ENCODE measurements at places on chromosomes 1 and 21.

GRCh38 chr1:208888376-208888775, 644.2 kb upstream of the PLXNA2 start:
- DNase-seq, result no peak

GRCh38 chr21:16096988-16097387, 367.2 kb downstream of the USP25 start:
- DNase-seq, result no peak

- no peak for DNase-seq
These were observed 418.9 kb upstream of the PRMT6 start for GRCh38 chr1:106637566-106637965.

- DNase-seq, result no peak
These were observed 955.7 kb downstream of the TTLL7 start for GRCh38 chr1:83043244-83043643.

DNA sequence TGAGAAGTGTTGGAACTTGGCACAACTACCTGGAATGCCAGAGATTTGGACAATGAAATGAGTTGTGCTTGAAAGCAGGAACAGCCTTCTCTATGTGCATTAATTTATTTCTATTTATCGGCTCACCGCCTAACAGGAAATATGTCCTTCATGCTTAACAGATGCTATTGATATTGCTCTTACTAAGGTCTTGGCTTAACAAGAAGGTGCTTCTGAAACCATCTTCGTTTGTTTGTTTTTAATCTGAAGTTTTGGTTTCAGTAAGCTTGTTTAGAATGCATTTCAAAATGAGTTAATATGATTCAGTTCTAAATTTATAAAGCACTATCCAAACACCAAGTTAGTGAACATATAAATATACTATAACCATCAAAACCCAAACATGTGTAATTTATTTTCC, 898.3 kb upstream of the B3GALT2 start:
- DNase-seq, result no peak

- no peak for DNase-seq
These were observed 8.1 kb upstream of the LEFTY1 start for GRCh38 chr1:225896937-225897549.

- DNase-seq, result no peak
These were observed 179.6 kb downstream of the KCNK2 start for GRCh38 chr1:215262106-215262505.

- no peak for DNase-seq
These were observed 3.8 kb downstream of the COLGALT2 start for GRCh38 chr1:184033711-184034167.

GRCh38 chr1:169670836-169671235, 40.6 kb downstream of the SELL start:
- no peak for DNase-seq

- no peak for DNase-seq
These were observed 61.1 kb upstream of the HP1BP3 start for GRCh38 chr1:20848162-20848561.

- DNase-seq, result peak; percentile 71
These were observed 21.3 kb upstream of the PRSS38 start for GRCh38 chr1:227793948-227794816.

DNA sequence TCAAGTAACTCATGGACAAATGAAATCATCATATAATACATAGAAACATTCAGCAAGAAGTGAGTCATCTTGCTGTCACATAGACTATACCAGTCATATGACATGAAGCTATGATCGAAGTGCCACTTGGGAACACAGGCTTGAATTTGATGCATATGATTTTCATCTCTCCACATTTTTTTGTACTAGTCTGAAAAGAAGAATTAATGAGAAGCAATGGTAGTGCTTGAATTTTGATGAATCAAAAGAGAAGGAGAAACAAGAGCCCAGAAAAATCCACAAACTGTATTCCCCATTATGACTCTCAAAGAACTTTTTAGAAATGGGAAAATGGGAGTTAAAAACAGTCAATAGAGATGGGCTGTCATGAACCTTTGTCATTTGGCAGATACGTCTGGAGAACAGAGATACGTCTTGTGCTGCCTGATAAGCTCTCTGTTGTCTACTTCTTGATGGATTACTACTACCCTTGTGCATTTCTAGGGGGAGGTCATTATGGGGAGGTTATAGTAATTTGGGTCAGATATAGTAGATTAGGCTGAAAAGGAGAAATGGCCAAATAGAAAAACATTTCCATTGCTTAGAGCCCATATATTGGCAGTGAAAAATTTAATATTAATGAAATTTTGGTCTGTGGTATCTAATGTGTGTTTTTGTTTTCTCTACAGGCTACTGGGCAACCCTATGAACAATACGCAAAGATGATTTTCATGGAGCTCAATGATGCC, 8.0 kb upstream of the LEPR start:
- DNase-seq, result no peak

GRCh38 chr1:80066060-80066459, 1059.5 kb upstream of the ADGRL4 start:
- no peak for DNase-seq

- DNase-seq, result no peak
These were observed 284.0 kb downstream of the RPS6KC1 start for GRCh38 chr1:213335084-213335483.

DNA sequence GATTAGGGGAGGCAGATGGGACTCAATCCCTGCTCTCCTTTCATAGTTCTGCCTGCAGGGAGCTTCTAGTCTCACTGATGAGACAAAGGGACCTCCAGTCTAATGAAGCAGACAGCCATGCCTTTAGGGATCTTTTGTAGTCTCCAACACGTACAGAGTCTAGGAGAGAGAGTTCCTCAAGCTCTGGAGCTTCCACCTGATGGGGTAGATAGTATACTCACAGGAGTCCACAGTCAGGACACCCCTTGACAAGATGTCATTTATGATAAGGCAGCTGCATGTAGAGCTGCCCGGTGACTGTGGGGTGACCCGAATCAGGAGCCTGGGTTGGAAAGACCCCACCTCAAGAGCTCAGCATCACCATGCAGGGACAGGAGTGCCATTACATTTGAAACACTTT, 55.3 kb upstream of the CNTN2 start:
- no peak for DNase-seq

GRCh38 chr1:16905868-16906702, 10.3 kb downstream of the RNU1-2 start:
- no peak for DNase-seq

- DNase-seq, result no peak
These were observed 253.8 kb downstream of the KAZN start for GRCh38 chr1:14852291-14852690.

- DNase-seq, result no peak
These were observed 125.3 kb upstream of the HMGB4 start for GRCh38 chr1:33738536-33738935.

GRCh38 chr21:36288651-36289243, 31.2 kb upstream of the MORC3 start:
- no peak for DNase-seq

DNA sequence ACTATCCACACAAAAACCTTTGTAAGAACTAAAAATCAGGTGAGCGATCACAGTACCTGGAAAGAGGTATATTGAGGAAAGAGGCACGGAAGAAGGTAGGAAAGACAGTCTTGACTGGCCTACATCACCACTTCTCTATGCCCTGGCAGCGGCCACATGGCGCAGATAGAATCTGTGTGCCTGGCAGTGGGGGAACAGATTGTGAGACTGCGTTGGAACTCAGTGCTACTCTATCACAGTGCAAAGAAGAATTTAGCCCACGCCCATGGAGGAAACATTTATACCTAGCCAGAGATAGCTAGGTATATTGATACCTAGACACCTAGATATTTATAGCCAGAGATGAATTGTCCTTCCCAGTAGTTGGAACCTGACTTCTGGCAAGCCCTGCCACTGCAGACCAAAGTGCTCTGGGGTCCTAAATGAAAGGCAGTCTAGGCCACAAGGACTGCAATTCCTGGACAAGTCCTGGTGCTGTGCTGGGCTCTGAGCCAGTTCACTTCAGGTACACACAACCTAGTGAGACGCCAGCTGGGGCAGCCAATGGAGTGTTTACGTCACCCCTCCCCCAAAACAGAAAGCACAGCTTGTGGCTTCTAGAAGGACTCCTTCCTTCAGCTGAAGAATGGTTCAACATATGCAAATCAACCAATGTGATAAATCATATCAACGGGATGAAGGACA, 51.9 kb downstream of the DHX9 start:
- DNase-seq, result no peak

- no peak for DNase-seq
These were observed 26.8 kb downstream of the ALDH9A1 start for GRCh38 chr1:165671526-165671925.

GRCh38 chr1:10536133-10536770, 61.5 kb downstream of the PEX14 start:
- DNase-seq, result no peak

GRCh38 chr1:216549796-216550195, 126.5 kb upstream of the USH2A start:
- DNase-seq, result no peak

- DNase-seq, result no peak
These were observed 92.8 kb downstream of the FASLG start for GRCh38 chr1:172751683-172752082.

- DNase-seq, result no peak
These were observed 42.9 kb upstream of the PLA2G2C start for GRCh38 chr1:20229171-20229570.

GRCh38 chr1:162590686-162591085, 29.2 kb downstream of the UAP1 start:
- no peak for DNase-seq

All from AG04449 (cell line).